CD8-positive, alpha-beta memory T cell (primary cell): ENCODE measurements at places on chromosomes 16 and 17. TPM values are rescaled to one million over a fixed set of nuclear protein-coding genes. Genes with fewer than 3 reads are reported as not detected.
A peak's percentile ranks its signal among the peaks of the same experiment; 100 is the strongest.

Gene GNG13
- not detected for total RNA-seq

- DNase-seq: no peak
Observed at GRCh38 chr16:87369117-87369765, 14.3 kb downstream of the FBXO31 start.

DNA sequence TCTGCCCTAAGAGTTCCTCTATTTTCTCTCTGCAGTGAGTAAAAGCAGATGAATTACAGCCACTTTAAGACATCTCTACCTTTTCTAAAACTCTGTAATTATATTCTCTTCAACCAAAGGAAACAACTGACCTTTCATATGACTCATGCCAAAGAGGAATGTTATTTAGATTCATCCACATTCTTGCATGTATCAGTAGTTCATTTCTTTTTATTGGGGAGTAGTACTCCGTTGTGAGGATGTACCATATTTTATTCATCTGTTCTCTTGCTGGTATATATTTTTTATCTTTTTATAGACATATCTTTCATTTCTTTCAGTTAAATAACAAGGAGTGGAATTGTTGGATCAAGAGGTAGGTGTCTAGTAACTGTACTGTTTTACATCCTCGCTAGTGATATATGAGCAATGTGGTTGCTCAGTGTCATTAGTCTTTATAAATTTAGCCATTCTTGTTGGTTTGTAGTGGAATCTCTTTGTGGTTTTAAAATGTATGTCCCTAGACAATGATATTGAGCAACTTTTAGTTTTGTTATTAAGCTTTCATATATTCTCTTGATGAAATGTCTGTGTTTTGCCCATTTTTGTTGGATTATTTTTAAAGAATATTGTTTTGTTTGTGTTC lies 7.8 kb upstream of the MYH8 start:
- DNase-seq: no peak

DNA sequence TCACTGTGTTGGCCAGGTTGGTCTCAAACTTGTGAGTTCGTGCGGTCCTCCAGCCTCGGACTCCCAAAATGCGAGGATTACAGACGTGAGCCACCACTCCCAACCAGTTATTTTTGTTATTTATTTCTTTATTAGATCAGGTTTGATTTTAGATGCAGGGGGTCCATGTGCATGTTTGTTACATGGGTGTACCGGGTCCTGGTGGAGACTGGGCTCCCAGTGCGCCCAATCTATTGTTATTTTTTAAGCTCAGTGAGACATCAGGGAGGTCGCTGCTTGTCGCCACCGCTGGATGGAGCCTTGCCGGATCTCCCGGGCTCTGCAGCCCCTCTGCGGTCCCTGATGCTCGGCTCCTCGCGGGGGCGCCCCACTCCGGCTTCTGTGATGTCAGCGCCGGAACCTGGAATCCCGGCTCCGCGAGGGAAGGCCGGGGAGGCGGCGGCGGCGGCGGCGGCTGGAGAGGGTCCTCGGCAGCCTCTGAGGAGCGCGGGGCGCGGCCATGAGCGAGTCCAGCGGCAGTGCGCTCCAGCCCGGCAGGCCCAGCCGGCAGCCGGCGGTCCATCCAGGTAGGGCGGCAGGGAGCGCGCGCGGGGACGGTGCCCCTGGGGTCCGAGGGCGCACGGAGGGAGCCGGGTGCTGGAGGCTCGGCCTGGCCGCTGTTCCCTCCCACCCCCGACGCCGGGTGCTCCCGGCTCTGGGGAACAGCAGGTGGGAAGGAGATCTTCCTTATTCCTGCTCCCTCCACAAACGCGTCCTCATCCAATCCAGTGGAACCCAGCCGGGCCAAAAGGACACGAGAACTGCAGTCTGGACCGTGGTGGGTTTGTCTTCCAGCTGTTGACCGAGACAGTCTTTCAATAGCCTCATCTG lies at the start of gene TMC7:
Gene TMC7 (plus strand): TSS at position 370 of the 870 bp plus-strand sequence. CDS start 130 bp downstream, at position 500.
- no peak for DNase-seq

Gene KRTAP1-3
- total RNA-seq: not detected

Gene SLC12A3
- not detected for total RNA-seq

GRCh38 chr17:42456223-42457106 lies 2.2 kb upstream of the ATP6V0A1 start:
- peak; percentile 6 for DNase-seq

DNA sequence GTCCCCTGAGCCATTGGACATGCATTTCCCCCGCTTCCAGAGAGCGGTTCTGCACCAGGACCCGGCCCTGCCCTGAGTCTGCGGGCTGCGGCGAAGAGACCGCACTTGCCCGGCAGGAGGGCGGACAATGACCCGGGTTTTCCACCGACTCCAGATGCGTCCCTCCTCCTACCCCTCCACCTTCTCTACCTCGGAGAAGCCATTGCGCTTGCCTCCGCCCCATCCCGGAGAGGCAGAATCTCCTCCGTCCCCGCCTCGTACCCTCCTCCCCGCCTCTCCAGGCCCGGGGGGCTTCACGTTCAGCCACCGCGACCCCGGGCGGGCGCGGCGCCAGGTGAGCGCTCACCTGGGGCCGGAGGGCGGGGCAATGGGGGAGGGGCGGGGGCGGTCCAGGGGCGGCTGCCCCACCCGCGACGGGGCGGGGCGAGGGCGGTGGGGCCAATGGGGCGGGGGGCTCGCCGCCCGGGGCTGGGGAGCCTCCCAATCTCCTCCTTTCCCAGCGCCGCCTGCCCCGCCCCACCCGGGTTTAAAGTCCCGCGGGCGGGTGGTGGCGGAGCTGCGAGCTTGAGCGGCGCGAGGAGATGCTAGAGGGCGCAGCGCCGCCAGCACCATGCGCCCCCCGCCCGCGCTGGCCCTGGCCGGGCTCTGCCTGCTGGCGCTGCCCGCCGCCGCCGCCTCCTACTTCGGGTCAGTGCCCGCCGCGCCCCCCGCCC lies at the start of gene WNT9B:
Gene WNT9B (plus strand): TSS at position 555 of the 713 bp plus-strand sequence. CDS start 56 bp downstream, at position 611.
- DNase-seq: no peak

DNA sequence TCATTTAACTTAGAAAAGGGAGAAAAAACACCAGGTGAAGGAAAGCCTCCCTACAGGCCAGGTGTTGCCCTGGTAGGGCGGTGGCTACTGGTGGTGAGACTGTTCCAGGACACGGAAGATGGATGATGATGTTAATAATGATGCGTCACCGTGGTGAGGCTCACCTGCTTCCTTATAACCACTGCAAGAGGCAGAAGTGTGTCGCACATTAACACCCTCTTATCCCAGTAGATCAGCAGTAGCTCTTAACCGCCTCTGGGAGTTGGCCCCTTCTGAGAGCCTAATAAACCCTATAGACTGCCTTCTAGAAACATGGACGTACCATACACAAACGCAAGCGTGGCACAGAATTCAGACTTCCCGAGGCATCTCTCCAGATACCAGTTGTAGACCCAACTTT lies 7.8 kb downstream of the BFAR start:
- DNase-seq: no peak

GRCh38 chr17:82910041-82910481 lies 70.2 kb upstream of the ZNF750 start:
- no peak for DNase-seq

Gene SLC52A1
- total RNA-seq: 0.35 TPM

DNA sequence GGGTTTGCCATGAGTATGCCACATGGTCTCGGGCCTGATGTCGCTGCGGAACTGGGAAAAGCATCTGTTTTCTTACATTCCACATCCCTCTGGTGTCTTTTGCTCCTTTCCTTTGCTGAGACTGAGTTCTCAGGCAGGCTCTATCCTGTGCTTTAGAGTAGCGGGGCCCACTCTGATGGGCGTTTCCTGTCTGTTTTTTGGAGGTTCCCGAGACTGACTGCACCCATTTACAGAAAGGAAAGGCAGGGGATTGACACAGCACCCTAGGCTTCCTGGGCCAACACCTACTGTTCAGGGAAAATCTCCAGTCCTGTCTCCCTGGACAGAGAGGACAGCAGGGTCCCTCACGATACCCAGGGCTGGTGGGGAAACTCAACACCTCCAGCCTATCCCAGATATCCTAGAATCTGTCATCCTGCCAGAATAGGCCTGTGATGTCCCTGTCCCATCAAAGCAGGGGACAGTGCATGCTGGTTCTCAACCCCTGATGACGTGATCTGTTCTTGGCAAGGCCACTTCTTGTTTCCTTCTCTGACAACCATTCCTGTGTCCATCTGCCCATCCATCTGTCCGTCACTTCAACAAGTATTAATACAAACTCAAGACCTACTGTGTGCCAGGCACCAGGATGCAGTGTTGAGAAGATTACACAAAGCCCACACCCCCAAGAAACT lies 42.2 kb downstream of the ACTG1 start:
- DNase-seq: no peak

Gene COTL1
- 388 TPM for total RNA-seq

GRCh38 chr17:15239491-15239890 lies 25.6 kb downstream of the PMP22 start:
- DNase-seq: no peak

Gene KRTAP4-3
- total RNA-seq: not detected

DNA sequence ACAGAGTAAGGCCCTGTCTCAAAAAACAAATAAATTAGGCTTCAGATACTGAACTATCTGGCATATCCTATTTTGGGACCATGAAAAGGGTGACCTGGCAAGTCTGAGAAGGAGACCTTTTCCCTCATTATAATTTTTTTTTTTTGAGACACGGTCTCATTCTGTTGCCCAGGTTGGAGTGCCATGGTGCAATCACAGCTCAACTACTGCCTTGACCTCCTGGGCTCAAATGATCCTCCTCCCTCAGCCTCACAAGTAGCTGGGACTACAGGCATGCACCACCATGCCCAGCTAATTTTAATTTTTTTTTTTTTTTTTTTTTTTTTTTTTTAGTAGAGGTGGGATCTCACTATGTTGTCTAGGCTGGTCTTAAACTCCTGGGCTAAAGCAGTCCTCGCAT lies 37.3 kb downstream of the PLCG2 start:
- DNase-seq: no peak

Gene FA2H
- total RNA-seq: not detected

DNA sequence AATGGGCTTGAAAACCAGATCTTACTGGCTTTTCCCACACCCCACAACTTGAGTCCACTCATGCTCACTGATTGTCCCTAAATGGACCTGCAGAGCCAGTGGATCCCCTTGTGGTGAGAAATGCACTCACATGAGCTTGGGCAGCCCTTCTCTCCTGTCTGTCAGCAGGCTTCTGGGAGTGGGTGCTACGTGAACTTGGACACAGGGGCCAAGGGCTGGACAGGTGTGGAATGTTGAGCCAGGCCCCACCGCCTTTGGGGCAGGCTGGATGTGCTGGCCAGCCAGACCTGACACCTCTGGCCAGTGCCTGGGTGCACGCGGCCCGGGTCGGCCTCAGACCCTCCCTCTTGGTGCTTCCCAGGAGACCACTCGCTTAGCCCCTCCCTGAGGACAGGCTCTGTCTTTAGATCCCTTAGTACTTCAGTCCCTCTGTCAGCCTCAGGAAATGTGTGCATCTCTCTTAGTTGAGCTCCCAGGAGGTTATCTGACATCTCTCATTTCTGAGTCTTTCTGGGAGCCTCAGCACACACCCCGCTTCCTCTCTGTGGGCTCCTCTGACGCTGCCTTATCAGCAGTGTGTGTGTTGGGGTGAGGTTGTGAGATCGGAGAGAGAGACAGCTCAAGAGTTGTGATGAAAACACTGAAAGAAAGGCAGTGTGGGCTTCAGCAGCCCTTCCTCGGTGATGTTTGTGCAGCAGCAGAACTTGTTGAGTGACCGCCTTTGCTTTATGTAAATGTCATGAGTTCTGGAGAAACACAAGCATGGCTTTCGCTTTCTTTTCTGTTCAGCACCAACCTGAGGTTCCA lies 117.0 kb downstream of the RAB11FIP4 start:
- DNase-seq: peak; percentile 86

- no peak for DNase-seq
Observed at GRCh38 chr16:88004391-88004790, 53.2 kb downstream of the BANP start.

Gene HS3ST3B1
- total RNA-seq: 5.5 TPM
